ENCODE measurements at places on chromosomes 2 and 18. TPM values are rescaled to one million over a fixed set of nuclear protein-coding genes. Genes with fewer than 3 reads are reported as not detected.

Gene CRYGC
- not detected for total RNA-seq

Gene ANTXR1
- total RNA-seq = 10.7 TPM

DNA sequence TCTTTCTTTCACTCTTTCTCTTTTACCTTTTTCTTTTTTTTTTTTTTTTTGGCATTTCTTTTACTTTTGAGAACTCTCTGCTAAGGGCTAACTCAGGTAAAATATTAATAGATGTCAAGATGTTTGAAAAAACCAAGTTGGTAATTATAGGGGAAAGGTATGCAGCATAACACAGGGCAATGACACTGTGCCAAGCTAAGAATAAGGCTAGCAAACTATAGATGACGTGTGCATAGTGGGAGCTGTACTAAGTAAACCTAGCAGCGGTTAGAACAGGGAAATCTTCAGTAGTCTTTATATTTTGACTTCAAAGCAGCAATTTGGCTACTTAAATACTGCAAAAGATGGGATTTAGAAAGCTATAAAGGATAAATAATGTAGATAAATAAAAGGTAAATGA, 415.4 kb upstream of the RGPD4 start:
- no peak overlapping the region for H3K27ac ChIP-seq
- H3K27me3 ChIP-seq = no peaks in the 10 kb centered on the region
- H3K4me3 ChIP-seq = no peak overlapping the region
- H3K4me1 ChIP-seq = no peaks in the 10 kb centered on the region

Gene PJVK
- total RNA-seq = 1.4 TPM

DNA sequence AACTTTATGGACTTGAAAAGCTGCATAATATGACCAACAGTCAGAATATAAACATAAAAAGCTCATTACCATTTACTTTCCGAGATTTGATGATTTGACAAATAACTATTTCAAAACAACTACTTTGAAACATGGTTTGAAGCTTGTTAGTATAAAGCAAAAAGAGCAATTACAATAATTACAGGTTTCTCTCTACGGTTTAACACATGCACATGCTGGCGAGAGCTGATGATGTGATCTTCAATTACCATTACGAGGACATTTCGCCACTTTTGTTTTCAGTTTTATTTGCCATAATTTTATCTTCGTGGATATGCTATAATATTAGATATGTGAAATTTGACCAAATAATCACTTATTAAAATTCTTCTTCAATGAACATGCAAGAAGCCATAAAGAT, 270.1 kb downstream of the TCF4 start:
- H3K36me3 ChIP-seq = no peaks in the 10 kb centered on the region
- no peaks in the 10 kb centered on the region for H3K27me3 ChIP-seq
- H3K27ac ChIP-seq = no peak overlapping the region
- peaks cover 52% of the 10 kb centered on the region for H3K4me1 ChIP-seq
- DNase-seq = no peak

DNA sequence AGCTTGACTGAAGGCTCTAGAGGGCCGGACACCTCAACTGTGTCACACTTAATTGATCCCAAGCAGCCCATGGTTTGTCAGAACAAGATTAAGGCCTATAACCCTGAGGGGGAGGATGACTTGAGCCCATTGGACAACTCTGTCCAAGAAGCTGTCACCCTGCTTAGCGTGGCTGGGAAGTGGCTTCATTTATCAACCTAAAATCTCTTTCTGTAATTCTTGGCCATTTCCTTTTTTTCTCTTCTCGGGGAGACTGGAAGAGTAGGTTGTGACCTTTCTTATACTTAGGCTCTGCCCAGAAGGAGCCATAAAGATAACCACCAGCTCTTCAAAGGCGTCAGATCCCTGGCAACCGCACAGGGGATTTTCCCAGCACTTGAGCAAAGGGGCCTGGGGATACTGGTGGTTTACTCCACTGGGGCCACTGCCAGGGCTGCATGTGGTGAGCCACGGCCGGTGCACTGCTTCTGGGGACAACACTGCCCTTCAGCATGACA, 265.5 kb downstream of the CYRIA start:
- H3K36me3 ChIP-seq = no peaks in the 10 kb centered on the region
- H3K27ac ChIP-seq = no peak overlapping the region
- H3K27me3 ChIP-seq = no peaks in the 10 kb centered on the region
- H3K4me1 ChIP-seq = no peaks in the 10 kb centered on the region
- no peak for DNase-seq

Gene RIT2
- total RNA-seq = not detected

- H3K27me3 ChIP-seq = no peaks in the 10 kb centered on the region
- H3K4me1 ChIP-seq = no peaks in the 10 kb centered on the region
- no peaks in the 10 kb centered on the region for H3K36me3 ChIP-seq
- no peak overlapping the region for H3K27ac ChIP-seq
Observed at GRCh38 chr18:53789376-53790247, 434.9 kb downstream of the MBD2 start.

Gene DTNA
- 15.3 TPM for total RNA-seq

GRCh38 chr2:197997083-197997541, 192.7 kb downstream of the PLCL1 start:
- H3K27me3 ChIP-seq = no peaks in the 10 kb centered on the region
- no peak overlapping the region for H3K27ac ChIP-seq
- DNase-seq = no peak
- no peaks in the 10 kb centered on the region for H3K4me1 ChIP-seq
- no peak overlapping the region for H3K4me3 ChIP-seq

GRCh38 chr2:191252699-191253098, 7.5 kb downstream of the MYO1B start:
- H3K4me1 ChIP-seq = peaks cover 5% of the 10 kb centered on the region
- no peak overlapping the region for H3K4me3 ChIP-seq
- no peaks in the 10 kb centered on the region for H3K36me3 ChIP-seq
- no peak for DNase-seq
- H3K27ac ChIP-seq = no peak overlapping the region

Measured in endothelial cell of umbilical vein (primary cell).